Suppressor macrophage treated with lipopolysaccharide for 1 hour (primary cell): ENCODE measurements at places on chromosomes 11 and 22.

- no peak for DNase-seq
Measured at GRCh38 chr11:26696330-26696729, 25.5 kb downstream of the SLC5A12 start.

GRCh38 chr11:130706572-130706971 is 209.7 kb downstream of the SNX19 start:
- no peak for DNase-seq

- no peak for DNase-seq
Measured at GRCh38 chr11:111792955-111793500, 26.8 kb upstream of the PPP2R1B start.

DNA sequence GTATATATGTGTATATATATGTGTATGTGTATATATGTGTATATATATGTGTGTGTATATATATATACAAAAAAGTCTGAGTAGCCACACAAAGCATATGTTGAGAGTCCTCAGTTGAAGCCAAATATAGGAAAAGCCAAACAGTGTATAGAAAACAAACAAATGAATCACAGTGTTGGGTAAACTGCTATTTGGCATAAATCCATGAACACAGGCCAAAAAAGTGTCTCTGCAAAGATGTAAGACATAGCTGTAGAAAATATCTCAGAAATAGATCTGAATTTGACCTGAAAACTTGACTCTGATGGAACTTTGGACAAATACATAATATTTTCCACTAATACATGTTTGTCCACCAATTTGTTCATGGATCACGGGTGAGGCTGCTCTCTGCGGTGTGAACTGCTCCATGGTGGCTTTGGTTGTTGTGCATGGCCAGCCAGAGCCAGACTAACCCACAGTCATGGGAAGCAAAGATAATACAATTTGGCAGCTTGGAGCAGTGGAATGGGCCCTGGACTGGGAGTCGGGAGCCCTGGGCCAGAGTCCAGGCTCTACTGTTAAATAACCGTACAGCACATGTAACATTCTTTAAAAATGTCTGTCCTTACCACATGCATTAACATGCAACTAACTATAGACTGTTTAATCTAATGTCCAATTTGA is 76.9 kb upstream of the EED start:
- DNase-seq = no peak

- no peak for DNase-seq
Measured at GRCh38 chr22:19680911-19681862, 33.1 kb upstream of the SEPTIN5 start.

DNA sequence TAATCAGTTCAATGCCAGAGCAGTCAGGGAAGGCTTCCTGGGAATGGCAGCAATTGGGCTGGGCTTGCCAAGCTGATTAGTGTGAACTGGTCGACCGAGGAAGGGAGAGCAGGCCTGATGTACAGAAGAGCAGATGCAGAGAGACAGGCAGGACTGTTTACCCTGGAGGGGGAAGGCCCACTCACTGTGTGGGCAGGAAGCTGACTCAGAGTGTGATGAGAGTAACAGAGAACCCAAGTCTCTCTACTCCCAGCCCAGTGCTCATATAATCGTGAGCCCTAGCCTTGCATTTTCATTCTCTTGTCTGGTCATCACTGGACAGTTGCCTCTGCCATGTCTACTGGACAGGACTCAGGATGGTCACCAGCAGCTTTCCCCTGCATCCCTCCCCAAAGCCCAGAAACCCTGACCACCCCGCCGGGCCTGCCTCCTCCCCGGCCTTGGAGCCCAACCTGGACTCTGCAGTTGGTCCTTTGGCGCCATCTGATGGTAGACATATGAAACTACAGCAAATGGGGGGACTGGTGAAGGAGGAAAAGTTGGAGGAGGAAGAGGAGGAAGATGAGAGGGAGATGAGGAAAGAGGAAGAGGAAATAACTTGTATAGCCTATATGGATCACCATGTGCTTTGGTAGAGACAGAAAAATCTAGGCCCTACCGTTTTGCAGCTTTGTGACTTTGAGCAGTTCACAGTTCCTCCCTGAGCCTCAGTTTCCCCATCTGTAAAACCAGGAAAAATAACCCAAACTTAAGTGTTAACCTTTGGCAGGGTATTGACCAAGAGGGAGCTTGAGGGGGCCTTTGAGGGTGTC is 43.4 kb upstream of the PRDM11 start:
- DNase-seq = peak; percentile 83

- DNase-seq = no peak
Measured at GRCh38 chr11:129613071-129613470, 202.6 kb upstream of the TMEM45B start.

DNA sequence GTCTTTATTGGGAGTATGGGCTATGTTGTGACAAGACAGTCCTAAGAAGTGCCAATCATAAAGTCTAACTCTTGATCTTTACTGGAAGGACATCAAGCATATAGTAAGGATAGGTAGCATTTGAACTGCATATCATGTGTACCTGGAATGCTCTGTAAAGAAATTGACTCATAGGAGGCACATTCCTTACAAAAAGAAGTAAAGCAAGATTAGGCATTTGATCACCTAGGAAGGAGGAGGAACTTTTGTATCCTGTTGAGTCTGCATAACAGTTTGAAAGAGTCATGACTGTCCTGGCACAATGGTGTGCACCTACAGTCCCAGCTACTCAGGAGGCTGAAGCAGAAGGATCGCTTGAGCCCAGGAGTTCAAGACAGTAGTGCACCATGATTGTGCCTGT is 42.2 kb upstream of the DNAJB7 start:
- DNase-seq = no peak

- DNase-seq = peak; percentile 85
Measured at GRCh38 chr11:118227865-118228785, 3.3 kb upstream of the JAML start.

DNA sequence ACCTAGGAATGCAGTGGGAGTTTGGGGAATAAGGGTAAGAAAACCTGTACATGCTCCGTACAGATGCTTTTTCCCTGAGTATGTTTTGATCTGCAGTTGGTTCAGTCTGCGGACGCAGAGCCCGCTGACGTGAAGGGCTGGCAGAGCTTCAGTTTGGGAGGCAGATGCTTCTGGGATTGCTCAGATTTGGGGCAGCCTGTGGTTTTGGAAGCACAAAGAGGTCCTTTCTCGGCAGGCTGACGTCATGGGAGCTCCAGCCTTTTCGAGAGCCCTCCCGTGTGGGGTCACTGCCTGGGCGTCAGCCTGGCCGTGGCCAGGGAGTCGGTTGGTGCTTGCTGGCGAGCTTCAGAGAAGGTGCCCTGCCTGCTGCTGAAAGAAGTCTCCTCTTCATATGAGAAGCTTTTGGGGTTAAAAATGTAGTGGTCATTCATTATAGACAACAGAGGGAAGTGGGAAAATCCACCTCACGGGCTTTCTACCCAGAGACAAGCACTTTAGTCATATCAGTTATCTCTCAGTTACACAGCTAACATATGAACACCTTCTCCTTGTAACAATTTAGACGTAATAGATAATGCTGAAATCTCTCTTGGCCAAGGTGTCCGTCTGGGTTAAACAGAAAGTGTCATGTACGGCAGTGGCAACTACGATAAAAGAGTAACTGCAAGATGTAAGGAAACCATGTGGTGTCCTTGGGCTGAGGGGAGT is 26.8 kb downstream of the TPCN2 start:
- DNase-seq = peak; percentile 15

DNA sequence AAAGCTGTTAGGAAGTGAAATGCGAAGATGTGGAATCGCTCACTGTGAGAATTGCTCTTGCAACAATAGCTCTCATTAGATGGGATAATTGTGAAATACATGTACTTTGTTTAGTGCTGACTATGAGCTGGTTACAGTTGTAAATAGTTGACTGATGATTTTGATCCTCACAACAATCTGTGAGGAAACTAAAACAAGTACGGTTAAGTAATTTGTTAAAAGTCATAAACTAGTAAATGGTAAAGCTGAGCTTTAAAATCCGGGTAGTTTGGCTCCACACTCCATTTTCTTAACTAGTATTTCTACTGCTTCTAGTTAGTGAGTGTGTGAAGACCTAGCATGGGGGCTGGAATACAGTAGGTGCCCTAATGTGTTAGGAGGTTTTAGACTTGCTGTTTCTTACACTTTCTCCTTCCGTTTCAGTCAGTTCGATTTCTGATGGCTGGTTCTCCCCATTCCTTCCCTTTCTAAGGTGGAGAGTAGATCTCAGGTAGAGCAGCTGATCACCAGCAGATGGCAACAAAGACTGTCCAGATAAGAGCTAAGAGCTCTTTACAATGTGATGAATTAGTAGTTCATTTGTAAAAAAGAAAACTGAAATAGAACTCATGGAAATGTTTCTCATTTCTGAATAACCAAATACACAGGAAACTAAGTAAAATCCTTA is 16.3 kb upstream of the CYP2R1 start:
- DNase-seq = peak; percentile 34

DNA sequence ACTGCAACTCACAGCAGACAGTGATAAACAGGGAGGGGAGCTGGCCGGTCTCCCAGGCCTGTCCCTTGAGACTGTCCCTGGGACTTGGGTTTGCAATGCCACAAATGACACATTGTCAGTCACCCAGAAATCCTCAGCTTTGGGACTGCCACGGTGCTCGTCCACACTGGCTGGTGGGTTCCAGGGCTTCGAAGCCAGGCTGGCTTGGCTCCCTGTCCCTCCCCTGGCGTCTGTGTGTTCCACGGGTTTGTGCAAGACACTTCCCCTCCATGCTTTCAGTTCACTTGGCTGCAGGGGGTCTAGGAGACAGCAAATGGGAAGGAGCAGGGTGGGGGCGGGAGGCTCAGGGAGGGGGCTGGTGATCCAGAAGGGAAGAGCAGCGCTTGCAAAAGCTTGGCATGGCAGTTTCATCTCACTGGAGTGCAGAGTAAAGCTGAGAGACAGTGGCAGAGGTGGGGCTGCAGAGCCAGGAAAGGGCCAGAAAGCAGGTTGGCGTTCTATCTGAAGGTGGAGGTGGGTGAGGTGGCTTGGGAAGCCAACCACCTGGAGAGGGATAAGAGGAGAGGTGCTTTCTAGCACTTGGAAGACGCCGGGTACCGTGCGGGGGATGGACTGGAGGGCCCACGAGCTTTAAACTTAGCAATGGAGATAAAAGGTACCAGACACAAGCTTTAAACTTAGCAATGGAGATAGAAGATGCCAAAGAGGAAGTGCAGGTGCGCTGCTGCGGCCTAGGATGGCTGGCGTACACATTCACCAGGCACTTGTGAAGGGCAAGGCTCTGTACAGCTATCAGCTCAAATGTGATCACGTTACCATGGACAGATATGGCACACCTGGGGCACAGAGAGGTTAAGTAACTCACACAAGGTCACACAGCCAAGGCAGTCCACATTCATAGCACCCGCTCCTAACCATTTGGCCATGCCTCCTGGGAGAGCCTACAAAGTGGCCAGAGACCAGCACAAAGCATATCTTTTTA is 86.4 kb upstream of the SHISAL1 start:
- no peak for DNase-seq

GRCh38 chr22:19845054-19845722 is 9.5 kb downstream of the GNB1L start:
- DNase-seq = no peak

GRCh38 chr11:128500493-128500892 is 86.9 kb downstream of the ETS1 start:
- no peak for DNase-seq

DNA sequence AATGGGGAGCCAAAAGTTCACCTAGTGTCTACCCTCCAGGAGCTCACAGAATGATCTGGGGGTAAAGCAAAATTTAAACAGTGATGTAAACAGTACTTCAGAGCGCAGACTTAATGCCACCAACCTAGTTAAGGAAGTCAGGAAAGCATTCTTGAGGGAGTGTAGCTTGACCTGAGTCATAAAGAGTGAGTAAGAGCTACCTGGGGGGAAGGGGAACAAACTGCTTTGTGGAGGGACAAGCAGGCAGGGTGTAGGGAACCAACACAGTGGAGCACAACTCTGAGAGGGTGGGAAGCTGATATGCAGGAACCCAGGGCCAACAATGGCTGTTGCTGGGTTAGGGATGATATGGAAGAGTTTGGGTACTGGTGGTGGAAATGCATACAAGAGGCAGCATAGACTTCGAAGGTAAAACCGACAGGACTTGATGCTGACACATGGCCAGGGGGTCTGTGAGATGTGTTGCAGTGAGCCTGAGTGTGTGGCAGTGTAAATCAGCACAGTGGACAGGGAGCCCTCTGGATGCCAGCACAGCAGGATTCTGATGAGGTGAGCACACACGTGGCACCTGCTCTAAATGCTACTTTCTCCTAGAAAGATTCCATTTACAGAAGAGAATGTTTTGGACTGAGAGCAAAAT is 58.3 kb upstream of the CYP2D6 start:
- DNase-seq = no peak

DNA sequence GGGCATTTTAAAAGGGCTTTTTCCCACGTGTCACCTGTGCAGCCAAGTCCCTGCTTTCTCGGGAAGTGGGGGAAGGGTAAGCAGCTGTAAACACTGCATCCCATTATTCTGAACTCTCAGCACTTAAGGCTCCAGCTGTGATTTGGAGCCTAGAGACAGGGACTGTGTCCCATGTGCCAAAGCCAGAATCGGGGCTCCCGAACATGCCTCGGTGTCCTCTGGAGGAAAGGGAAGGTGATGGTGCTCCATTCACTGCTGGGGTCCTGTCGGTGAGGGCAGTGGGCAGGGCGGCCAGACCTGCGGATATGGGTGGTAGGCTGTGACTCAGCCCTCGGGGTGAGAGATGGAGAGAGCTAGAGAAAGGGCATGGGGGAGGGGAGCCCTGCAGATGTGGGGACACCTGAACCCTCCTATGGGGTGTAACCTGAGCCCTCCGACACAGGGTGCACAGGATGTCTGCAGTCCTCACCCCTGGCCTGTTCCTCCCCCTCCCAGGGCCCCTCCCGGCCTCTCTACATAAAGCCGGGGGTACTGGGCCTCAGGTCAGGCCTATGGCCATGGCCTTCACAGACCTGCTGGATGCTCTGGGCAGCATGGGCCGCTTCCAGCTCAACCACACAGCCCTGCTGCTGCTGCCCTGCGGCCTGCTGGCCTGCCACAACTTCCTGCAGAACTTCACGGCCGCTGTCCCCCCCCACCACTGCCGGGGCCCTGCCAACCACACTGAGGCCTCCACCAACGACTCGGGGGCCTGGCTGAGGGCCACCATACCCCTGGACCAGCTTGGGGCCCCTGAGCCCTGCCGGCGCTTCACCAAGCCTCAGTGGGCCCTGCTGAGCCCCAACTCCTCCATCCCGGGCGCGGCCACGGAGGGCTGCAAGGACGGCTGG is 31.8 kb downstream of the CAPN1 start:
- DNase-seq = no peak

- no peak for DNase-seq
Measured at GRCh38 chr22:33461698-33462434, 403.7 kb upstream of the SYN3 start.

- DNase-seq = no peak
Measured at GRCh38 chr11:123203471-123203870, 8.4 kb upstream of the CLMP start.
